ENCODE measurements at places on chromosomes 1 and 21.

DNA sequence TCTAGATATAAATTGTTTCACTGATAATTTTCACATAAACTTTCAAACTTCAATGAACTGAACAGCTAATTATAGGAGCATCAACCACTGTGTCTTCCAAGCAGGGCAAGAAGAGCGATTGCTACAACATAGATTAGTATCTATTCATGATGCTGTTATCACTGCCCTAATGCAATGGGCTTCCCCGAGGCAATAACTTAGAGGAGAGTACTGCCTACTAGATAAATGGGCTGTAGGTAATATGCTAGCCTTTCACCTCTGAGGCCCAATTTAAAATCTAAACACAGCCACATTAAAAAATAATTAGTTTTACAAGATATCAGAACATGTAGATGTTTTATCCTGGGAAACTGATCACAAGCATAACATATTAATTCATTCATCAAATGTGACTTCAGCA, 318.0 kb downstream of the VAV3 start:
- no peak for DNase-seq

DNA sequence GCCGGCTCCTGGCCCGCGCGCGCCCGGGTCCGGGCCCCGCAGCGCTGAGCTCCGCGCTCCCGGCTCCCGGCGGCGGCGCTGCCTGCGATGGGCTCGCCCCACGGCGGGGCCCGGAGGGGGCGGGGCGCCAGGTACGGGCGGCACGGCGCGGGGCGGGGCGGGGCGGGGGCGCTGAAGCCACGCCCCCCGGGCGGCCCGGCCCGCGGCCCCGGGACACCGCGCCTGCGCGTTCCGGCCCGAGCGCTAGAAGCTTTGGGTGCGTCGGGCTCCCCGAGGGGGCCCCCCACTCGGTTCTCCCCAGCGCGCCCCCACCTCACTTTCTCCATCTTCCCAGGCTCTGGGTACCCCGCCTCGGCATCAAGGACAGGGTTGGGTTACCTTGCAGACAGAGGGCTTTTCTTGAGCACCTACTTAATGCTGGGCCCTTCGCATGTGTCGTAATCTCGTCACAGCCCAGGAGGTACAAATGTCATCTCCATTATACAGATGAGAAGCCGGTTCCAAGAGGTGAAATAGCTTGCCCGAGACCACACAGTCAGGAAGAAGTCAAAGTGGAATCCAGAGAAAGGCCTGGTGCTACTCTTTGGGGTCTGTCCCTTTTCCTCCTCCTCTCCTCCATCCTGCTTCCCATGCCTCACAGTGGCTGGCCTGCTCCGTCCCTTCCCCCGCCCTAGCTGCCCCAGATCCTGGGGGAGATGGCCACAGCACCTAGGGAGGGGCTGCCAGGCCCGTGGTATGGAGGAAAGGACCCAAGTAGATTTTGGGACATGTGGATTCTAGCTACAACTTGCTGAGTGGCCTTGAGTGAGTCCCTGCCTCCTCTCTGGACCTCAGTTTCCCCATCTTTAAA, 46.5 kb downstream of the RAP1GAP start:
- DNase-seq: peak; percentile 72

GRCh38 chr1:241332037-241332409, 25.0 kb downstream of the RGS7 start:
- no peak for DNase-seq

- no peak for DNase-seq
Measured at GRCh38 chr1:162924179-162924578, 63.2 kb upstream of the CCDC190 start.

- no peak for DNase-seq
Measured at GRCh38 chr1:88175631-88176226, 508.3 kb upstream of the PKN2 start.

DNA sequence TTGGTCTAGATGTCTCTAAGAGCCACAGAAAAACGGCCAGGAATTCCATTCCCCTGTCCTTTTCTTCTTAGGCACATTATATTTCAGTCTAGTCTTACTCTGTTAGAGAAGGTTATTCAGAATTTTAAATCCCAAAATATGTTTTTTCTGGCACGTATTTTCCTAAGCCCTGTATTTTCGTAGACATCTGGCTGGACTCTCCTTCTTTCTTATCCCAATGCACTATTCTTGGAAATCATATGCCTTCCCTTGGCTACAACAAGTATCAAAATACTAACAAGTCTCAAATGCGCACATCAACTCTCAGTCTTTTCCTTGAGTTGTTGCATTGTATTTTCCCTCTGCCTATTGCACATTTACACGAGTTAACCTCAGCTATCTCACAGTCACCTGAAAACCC, 96.2 kb downstream of the DPYD start:
- DNase-seq: no peak

Data from stimulated activated CD4-positive, alpha-beta T cell treated with anti-CD3 and anti-CD28 coated beads, Interleukin-15, amount 100 ng/mL, for 24 hours (primary cell).